ENCODE measurements at places on chromosomes 4 and X.
A peak's percentile ranks its signal among the peaks of the same experiment; 100 is the strongest.

GRCh38 chr4:140061194-140061593 is 92.8 kb downstream of the MAML3 start:
- no peak for DNase-seq

DNA sequence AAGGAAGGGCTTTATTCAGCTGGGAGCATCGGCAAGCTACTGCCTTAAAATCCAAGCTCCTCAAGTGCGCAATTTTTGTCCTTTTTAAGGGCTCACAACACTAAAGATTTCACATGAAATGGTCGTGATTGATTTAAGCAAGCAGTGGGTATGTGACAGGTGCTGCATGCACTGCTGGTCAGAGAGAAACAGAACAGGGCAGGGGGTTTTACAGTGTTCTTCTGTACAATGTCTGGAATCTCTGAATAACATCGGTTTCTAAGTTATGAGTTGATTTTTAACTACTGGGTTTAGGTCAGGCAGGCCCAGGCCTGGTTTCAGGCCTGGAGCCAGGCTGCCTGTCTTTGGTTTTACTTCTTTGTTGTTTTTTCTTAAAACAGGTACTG is 6.0 kb downstream of the UGT2B17 start:
- DNase-seq: no peak

DNA sequence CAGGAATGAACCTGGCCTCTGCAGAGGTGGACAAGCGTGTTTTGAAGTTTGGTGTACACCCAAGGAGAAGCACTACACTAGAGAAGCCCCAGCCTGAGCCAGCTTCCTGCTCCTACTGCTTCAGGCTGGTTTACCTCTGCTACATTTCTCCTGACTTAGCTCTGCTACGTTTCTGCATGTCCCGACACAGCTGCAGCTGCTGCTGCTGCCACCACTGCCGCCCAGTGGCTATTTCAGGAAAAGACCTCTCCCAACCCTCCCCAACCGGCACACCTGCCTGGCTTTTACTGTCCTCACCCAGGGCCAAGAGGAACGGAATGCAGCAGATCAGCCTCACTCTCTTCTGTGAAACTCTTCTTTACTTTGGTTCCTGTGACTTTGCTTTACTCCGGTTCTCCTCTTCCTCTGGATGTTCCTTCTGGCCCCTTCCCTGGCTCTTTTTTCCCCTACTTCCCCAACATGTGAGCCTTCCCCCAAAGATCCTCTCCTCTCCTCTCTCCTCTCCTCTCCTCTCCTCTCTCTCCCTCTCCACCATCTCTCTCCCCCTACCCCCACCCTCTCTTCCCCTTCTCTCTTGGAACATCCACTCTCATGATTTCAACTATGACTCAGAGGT is 3.1 kb upstream of the P2RY4 start:
- no peak for DNase-seq

DNA sequence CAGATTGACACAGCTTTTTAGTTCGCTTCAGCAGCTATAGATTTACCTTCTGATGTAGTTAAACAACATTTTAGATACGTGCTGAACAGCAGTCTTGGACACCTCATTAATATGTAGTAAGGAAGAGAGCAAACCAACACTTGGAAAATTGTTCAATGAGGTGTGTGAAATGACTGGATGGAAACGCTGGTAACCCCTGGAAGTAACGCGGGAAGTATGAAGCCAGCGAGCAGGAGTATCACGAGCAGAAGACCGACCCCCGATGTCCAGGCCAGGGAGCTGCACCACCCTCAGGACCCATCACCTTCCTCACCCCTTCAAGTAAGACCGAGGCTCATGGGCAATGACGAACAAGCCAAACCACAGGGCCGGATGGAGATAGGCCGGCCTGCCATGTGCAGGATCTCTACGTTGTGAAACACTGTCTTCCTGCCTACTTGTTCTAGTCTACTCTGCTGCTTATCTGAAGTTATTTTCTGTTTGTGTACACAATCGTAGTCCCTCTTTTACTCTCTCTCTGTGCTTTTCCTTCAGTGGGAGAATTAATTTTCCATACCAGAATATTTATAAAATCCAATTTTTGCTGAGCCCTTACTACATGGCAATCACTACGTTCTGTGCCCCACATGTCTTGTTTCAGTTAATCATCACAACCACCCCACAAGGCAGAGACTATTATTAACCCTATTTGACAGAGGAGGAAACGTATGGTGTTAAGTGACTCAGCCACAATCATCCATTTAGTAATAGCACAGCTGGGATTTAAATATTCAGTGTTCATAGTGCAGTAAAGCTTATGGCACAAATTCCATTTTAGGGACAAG is 221.7 kb downstream of the APBB2 start:
- DNase-seq: peak; percentile 10

- no peak for DNase-seq
Measured at GRCh38 chrX:141221611-141222010, 20.7 kb downstream of the SPANXC start.

GRCh38 chr4:70099206-70099605 is 49.0 kb downstream of the HTN1 start:
- no peak for DNase-seq

DNA sequence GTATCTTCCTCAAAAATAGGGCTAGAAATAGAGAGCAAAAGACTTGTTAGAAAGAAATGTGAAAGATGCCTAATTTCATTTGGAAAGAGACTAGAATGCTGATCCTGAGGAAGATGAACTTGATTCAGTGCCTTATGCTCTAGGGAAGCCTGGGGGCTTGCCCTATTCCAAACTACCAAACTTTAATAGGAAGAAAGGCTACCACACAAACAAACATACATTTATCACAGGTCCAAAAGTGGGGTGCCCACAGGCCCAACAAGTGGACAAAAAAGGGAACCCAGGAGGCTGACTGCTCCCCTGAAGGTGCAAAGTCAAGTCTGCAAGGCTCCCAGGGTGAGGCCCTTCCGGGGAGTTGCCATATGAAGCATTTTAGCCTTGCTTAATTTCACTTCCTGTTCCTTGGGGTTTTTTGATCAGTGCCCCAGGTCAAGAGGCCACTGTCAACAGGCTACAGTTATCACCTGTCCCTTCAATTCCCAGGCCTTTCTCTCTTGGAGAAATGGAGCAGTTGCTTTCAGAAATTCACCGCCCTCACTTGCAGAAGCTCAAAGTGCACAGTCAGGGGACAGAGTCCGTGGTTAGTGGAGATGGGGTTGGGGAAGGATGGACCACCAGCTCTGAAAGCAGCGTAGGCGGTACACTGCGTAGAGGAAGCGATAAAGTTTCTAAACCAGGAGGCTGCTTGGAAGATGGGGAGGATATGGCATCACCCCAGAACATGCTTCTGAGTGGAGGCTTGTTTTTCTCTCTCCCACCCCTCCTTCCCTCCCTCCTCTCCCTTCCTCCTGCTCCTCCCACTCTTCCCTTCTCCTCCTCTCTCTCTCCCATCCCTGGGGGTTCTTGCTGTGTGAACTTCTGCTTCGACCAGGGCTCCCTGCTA is 36.4 kb downstream of the TMEM154 start:
- peak; percentile 55 for DNase-seq

- DNase-seq: no peak
Measured at GRCh38 chrX:120672841-120673530, 43.1 kb upstream of the C1GALT1C1 start.

GRCh38 chrX:122188751-122189150 is 995.3 kb upstream of the GRIA3 start:
- no peak for DNase-seq

DNA sequence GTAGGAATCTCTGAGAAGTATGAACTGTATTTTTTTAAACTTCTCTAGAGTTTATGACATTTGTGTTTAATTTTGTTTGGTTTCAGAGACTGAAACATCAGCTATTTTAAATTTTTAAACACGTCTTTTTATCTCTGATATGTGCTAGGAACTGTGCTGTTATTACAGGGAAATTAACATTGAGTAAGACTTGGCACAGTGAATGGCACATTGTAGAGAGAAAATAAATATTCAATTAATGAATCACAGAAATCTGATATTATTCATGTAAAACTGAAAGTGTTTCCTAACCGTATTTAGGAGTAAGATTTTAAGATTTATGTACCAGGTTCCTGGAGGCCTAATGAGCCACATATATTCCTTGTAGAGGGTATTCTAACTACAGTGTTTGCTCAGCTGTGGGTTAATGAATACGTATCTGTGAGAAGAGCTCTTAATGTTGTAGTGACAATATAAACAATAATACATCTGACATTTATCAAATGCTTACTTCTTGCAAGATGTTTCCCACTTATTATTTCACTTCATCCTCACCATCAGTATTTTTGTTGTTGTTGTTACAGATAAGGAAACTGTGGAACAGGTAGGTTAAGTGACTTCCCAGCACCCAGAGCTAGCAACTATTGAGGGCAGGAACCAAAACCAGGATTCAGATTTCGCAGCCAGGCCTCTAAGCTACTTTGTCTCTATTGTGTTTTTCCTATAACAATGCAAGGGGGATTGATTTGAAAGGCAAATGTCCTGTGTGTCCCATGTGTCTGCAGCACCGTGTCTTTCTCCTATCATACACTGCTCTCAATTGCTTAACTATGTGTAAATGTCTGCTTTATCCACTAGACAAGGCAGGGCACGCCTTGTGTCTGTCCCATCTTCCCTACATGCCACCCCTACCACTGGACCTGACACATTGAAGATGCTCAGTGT is 121.1 kb upstream of the FAM9C start:
- DNase-seq: no peak

DNA sequence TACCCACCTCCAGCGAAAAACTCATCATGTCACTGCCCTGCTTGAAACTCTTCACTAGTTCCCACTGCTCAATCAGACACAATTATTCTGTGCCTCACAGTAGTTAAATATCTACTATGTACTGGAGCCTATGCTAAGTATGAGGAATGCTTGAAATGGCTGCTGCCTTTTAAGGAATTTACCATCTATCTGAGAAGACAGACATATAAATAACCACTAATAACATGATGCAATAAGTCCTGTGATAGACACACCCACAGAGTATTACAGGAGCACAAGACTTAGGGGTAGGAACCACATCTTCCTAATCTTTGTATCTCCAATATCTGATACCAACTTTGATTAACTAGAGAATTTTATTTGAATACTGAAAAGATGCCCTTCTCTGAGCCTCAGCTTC is 21.1 kb downstream of the SLC25A53 start:
- no peak for DNase-seq

Data from CD4-positive, alpha-beta T cell treated with Interferon alpha-2 for 1 hour (primary cell).